ENCODE measurements at places on chromosomes 16 and 17. TPM values are rescaled to one million over a fixed set of nuclear protein-coding genes. Genes with fewer than 3 reads are reported as not detected.

DNA sequence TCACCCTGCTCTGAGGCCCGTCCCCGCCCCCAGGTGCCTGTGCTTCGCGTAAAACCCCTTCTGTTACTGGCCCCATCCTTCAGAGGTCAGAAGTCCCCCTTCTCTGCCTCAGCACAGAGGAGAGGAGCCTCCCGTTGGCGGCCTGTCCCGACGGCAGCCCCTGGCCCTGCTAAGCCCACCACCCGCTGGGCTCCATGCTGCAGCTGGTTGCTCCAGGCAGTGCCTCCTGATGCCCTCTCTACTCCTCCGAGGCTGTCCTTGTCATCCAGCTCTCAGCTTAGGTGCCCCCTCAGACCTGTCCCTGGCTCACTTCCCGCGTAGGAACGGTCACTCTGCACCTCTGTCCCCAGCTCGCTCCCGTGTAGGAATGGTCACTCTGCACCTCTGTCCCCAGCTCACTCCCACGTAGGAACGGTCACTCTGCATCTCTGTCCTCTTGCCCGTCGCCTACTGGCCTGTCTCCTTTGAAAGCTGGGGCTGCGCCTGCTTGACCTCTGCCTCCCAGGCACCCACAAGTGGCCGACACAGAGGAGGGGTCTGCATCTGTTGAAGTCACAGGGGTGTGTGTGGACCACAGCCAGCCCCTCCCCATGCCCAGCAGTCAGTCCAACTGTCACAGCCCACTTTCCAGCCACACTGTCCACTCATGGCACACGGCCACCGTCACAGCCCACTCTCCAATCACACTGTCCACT is 31.7 kb upstream of the ZC3H18 start:
- H3K36me3 ChIP-seq = no peaks in the 10 kb centered on the region
- no peak for DNase-seq
- H3K27me3 ChIP-seq = peaks cover 5% of the 10 kb centered on the region
- no peak overlapping the region for H3K27ac ChIP-seq
- H3K4me1 ChIP-seq = peaks cover 9% of the 10 kb centered on the region

Gene IRX5
- polyA plus RNA-seq = 3.7 TPM

DNA sequence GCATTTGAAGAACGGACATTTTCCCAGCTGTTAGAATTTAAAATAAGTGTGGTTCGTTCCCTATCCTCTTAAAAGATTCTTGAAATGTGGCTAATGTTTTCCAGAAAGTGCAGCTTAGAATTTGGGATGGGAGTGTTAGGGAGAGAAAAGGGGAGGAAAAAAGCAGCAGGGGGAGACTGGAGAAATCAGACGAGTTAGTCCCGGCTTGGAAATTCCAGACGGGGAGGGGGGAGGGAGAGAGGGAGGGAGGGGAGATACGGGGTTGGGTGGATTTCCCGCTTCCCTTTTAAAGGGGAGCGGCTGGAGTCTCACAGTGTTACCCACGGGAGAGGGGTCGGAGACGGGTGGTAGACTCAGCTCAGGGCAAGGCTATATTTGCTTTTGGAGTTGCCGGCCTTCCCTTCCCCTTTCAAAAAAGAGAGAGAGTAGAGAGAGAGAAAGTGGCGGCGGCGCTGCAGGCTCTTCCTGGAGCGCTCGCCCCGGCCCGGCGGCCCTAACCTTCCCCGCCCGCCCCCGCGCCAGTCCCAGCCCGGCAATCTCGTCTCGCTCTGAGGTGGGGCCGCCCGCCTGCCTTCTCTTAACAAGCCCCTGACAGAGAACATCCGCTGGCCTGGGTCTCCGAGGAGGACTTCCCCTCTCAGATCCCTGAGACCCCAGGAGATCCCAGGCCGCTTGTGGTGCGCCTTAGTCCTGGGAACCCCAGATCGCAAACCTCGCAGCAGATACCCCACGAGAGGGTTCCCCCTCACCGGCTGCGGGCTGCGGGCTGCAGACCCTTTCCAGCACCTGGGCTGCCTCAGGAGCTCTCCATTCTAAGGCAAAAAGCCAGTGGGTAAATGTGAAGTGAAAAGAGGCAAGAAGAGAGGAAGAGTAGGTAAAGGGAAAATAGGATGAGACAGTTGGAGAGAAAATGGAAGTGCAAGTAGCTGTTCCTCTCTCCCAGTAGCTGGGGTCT is 6.6 kb downstream of the IGF2BP1 start:
- no peak overlapping the region for H3K27ac ChIP-seq
- H3K36me3 ChIP-seq = no peaks in the 10 kb centered on the region
- DNase-seq = no peak

DNA sequence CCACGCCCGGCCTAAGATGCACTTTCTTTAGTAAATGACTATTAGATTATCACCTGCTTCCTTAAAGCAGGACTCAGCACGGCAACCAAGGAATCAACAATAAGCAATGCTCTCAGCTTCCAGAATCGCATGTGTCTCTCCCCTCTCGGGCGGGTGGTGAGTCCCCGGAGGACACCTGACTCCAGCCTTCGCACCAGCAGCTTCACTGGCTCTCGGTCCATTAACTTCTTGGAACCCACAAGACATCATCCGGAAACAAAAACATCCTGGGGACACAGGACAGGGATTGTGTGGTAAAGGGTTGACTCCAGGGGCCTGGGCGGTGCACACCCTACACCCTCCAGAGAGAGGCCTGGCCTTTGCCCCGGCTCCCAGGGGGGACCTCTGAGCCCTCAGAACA is 22.7 kb downstream of the UTS2R start:
- no peak overlapping the region for H3K27ac ChIP-seq
- no peak overlapping the region for H3K4me3 ChIP-seq
- no peaks in the 10 kb centered on the region for H3K27me3 ChIP-seq
- no peaks in the 10 kb centered on the region for H3K4me1 ChIP-seq

DNA sequence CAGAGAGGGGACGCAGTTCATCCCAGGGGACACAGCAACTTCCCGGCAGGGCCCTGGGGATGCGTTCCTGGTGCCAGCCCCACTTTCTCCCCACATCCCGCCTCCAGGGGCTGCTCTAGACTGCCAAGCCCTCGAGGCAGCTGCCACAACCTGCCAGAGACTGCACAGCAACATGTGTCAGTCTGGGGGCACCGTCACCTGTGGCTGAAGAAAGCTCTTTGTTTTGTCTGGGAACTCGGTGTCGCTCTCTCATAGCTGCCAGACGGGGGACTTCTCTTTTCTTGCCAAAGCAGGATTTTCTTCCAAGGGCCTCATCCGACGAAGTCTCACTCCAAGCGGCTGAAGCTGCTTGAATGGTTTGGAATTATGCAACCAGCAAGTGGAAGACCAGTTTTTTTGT is 43.7 kb downstream of the COTL1 start:
- H3K4me1 ChIP-seq = no peaks in the 10 kb centered on the region
- no peak overlapping the region for H3K27ac ChIP-seq
- no peak for DNase-seq
- no peak overlapping the region for H3K4me3 ChIP-seq
- H3K27me3 ChIP-seq = no peaks in the 10 kb centered on the region
- peaks cover 7% of the 10 kb centered on the region for H3K36me3 ChIP-seq

DNA sequence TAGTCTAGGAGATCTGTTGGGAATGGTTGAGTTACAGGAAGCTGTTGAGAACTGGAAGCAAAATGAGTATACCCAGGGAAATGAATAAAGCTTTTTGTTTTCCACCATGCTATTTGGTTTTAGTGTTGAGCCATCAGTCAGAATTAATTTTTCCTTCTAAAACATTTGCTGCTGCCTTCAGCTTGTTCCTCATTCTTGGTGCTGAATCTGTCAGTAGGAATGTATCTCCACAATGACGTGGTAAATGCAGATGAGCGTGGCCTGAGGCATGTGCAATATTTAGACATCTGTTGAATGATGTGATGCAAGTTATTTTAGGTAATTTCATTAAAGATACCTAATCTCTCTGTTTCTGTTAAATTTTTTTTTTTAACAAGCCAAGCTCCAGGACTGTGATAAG is 10.9 kb downstream of the HAPSTR1 start:
- no peak for DNase-seq
- no peak overlapping the region for H3K27ac ChIP-seq
- no peaks in the 10 kb centered on the region for H3K27me3 ChIP-seq
- H3K4me3 ChIP-seq = no peak overlapping the region
- H3K4me1 ChIP-seq = peaks cover 37% of the 10 kb centered on the region

DNA sequence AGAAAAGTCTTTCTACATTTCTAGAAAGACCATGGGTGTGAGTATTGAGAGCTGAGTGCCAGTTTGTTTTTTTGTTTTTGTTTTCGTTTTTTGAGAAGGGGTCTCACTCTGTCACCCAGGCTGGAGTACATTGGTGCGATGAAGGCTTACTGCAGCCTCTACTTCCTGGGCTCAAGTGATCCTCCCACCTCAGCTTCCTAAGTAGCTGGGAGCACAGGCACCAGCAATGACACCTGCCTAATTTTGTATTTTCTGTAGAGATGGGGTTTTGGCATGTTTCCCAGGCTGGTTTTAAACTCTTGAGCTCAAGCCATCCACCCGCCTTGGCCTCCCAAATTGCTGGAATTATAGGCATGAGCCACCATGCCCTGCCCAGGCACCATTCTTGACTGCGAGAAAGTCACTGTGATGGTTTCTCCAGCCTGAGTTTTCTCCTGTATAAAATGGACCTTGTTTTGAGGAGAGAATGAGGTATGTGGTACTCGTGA is 673.8 kb downstream of the MAF start:
- no peak for DNase-seq
- no peaks in the 10 kb centered on the region for H3K27me3 ChIP-seq
- H3K36me3 ChIP-seq = no peaks in the 10 kb centered on the region
- no peak overlapping the region for H3K27ac ChIP-seq
- H3K4me3 ChIP-seq = no peak overlapping the region

Gene OR1F1
- not detected for polyA plus RNA-seq

Gene ITGB4
- 15.7 TPM for polyA plus RNA-seq

Gene NPIPB8
- polyA plus RNA-seq = not detected

DNA sequence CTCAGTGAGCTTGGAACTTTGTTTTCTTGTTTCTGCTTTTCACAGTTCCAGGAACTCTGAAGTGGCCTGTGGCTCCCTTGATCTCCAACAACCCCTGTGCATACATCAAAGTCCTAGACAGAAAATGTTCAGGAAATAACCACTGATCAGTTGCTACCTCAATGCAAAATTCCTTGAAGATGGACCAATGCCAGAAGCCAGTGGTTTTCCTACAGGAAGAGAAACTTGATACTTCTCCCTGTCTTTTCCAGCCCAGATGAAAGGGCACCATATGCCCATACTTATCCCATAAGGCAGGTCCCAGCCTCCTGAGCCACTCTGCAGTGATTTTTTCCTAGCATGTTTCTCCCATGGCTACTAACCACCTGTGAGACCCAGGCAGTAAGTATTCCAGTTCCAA is 12.3 kb upstream of the CDRT4 start:
- no peaks in the 10 kb centered on the region for H3K27me3 ChIP-seq
- no peak overlapping the region for H3K27ac ChIP-seq
- H3K4me3 ChIP-seq = no peak overlapping the region
- peak; percentile 44 for DNase-seq
- no peaks in the 10 kb centered on the region for H3K4me1 ChIP-seq

DNA sequence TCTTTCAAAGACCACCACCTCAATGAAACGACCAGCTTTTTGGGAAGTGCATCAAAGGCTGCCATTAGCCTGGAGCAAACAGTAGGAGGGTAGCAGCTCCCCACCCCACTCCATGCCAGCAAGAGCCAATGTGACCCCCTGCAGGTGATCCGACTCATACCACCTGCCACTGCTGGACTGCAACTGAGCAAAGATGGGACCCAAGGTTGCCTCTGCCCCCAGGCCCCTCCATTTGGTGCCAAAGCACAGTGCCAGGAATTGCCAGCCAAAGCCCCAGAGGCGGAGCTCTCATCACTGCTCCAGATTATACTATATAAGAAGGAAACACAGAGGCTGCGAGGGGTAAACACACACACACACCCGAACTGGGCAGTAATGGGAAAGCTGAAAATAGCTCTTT is 8.3 kb downstream of the PITPNM3 start:
- H3K4me3 ChIP-seq = no peak overlapping the region
- peaks cover 4% of the 10 kb centered on the region for H3K4me1 ChIP-seq
- no peaks in the 10 kb centered on the region for H3K27me3 ChIP-seq
- no peaks in the 10 kb centered on the region for H3K36me3 ChIP-seq

Gene ADCY9
- polyA plus RNA-seq = 6.8 TPM

DNA sequence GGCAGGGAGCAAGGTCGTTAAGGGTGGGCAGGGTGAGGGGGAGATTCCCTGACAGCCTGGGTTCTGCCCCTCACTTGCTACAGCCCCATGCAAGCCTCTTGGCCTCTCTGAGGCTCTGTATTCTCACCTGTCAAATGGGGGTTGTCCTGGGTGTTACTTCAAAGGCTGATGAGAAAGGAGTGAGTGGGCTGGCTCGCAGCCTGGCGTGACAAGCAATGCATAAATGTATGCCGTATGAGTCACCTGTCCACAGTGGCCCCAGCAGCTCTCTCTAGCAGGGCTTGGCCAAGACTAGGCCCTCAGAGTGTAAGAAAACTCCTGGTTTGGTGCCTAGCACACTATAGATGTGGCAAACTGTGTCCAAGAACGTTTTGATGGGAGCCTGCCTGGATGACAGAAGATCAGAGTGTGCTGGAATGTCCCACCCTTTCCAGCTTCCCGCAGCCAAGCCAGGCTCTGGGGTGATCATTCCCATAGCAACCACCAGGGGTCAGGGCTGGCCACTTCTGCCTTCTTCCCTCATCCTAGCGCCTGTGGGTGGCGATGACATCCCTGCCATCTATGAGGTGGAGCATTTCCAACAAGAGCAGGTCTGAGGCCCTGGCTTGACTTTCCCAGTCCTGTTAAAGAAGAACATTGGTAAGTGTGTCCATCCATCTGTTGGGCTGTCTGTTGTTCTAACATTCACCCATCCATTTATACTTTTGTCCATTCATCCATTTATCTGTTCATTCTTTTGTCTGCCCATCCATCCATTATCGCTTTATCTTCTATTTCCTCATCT is 37.2 kb upstream of the ADGRG1 start:
- H3K27ac ChIP-seq = no peak overlapping the region
- no peaks in the 10 kb centered on the region for H3K27me3 ChIP-seq
- H3K36me3 ChIP-seq = no peaks in the 10 kb centered on the region
- DNase-seq = peak; percentile 82
- peaks cover 6% of the 10 kb centered on the region for H3K4me1 ChIP-seq

Gene SLFN12L
- 0.62 TPM for polyA plus RNA-seq

Gene CES5A
- not detected for polyA plus RNA-seq

GRCh38 chr16:17404941-17405689 is 65.6 kb downstream of the XYLT1 start:
- H3K27me3 ChIP-seq = no peaks in the 10 kb centered on the region
- no peak overlapping the region for H3K27ac ChIP-seq
- DNase-seq = no peak
- no peaks in the 10 kb centered on the region for H3K4me1 ChIP-seq

Gene MAP3K14
- 7.6 TPM for polyA plus RNA-seq

GRCh38 chr17:78617511-78618061 is 40.4 kb upstream of the DNAH17 start:
- H3K4me1 ChIP-seq = peaks cover 2% of the 10 kb centered on the region
- H3K4me3 ChIP-seq = no peak overlapping the region
- H3K36me3 ChIP-seq = no peaks in the 10 kb centered on the region
- no peaks in the 10 kb centered on the region for H3K27me3 ChIP-seq
- peak overlapping the region; percentile 17 for H3K27ac ChIP-seq

DNA sequence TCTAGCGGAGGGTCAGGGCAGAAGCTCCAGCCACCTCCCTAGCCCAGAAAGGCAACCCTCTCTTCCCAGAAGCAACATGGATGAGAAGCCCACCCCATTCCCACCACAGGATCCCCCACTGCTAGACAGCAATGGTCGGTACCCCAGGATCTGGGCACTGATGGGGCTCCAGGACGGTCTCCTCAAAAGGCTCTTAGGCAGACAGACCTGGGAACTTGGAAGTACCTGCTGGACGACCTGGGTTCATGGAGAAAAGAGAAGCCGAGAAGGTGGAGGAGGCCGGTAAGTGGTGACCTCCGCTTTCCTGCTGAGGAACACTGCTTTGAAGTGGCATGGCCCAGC is 96.6 kb downstream of the TBC1D16 start:
- H3K36me3 ChIP-seq = peaks cover 18% of the 10 kb centered on the region
- no peaks in the 10 kb centered on the region for H3K27me3 ChIP-seq
- no peak overlapping the region for H3K4me3 ChIP-seq
- H3K4me1 ChIP-seq = peaks cover 11% of the 10 kb centered on the region

Gene HSF4
- 26.7 TPM for polyA plus RNA-seq

- no peak for DNase-seq
- no peak overlapping the region for H3K4me3 ChIP-seq
- H3K27me3 ChIP-seq = no peaks in the 10 kb centered on the region
These were observed 20.6 kb upstream of the SLC35G3 start for GRCh38 chr17:35214631-35215273.

All from kidney (tissue), 22 donors.